Type B pancreatic cell (in vitro differentiated cells): ENCODE measurements at places on chromosomes 6 and 20. TPM values are rescaled to one million over a fixed set of nuclear protein-coding genes. Genes with fewer than 3 reads are reported as not detected.

- no peaks in the 10 kb centered on the region for H3K36me3 ChIP-seq
- peak overlapping the region; percentile 49 for H3K4me3 ChIP-seq
- H3K27ac ChIP-seq = peak overlapping the region; percentile 74
- H3K27me3 ChIP-seq = no peaks in the 10 kb centered on the region
Measured at GRCh38 chr6:37077191-37077904, 71.9 kb downstream of the FGD2 start.

- no peaks in the 10 kb centered on the region for H3K36me3 ChIP-seq
- H3K27me3 ChIP-seq = no peaks in the 10 kb centered on the region
- H3K4me3 ChIP-seq = peak overlapping the region; percentile 93
- no peak for DNase-seq
- H3K4me1 ChIP-seq = peaks cover 11% of the 10 kb centered on the region
Measured at GRCh38 chr6:80105972-80106417, 476 bp upstream of the BCKDHB start.

MACROD2 gene
- total RNA-seq = 5.9 and 6.7 TPM in 2 replicates

ATRN gene
- 36.9 and 43.9 TPM in 2 replicates for total RNA-seq

GRCh38 chr6:119040636-119041035 is 37.8 kb downstream of the FAM184A start:
- peaks cover 4% of the 10 kb centered on the region for H3K4me1 ChIP-seq
- no peak overlapping the region for H3K27ac ChIP-seq
- H3K4me3 ChIP-seq = no peak overlapping the region
- no peak for DNase-seq
- H3K36me3 ChIP-seq = no peaks in the 10 kb centered on the region
- no peaks in the 10 kb centered on the region for H3K27me3 ChIP-seq

DNA sequence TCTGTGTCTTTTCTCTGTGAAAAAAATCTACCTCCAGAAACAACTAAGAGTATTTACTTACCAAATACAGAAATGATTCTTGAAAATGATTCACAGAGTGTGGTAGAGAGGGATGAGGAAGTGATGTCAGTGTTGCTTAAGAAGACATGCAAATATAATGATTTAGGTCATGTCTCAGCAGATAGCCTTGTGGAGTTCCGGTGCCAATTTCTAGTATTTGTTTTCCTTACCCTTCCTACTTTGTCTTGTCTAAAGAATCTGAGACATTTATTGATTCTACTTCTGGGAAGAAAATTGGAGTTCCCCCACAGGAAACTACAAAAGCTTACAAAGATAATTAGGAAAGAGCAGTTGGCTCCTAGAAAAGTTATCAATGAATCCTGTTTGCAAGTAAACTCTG is 68.8 kb downstream of the GJA1 start:
- no peaks in the 10 kb centered on the region for H3K27me3 ChIP-seq
- H3K36me3 ChIP-seq = no peaks in the 10 kb centered on the region
- peaks cover 22% of the 10 kb centered on the region for H3K4me1 ChIP-seq
- no peak overlapping the region for H3K4me3 ChIP-seq
